Activated CD8-positive, alpha-beta memory T cell treated with anti-CD3 and anti-CD28 coated beads for 1 hour (primary cell): ENCODE measurements at places on chromosomes 3 and 15.

DNA sequence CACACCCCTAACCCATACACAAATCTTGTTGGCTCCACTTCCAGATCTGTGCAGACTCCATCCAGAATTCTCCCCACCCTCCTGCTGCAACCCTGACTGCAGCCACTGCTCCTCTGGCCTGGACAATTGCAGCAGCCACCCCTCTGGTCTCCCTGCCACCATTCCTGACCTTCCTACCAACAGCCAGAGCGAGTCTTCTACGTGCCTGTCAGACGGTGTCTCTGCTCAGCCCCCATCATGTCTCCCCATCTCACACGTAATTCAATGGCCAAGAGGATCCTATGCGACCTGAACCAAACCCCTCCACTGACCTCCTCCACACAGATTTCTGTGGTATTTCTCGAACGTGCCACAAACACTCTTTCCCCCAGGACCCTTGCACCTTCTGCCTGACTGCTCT lies 103.3 kb downstream of the TPRA1 start:
- no peak for DNase-seq

GRCh38 chr15:91915576-91915975 lies 62.1 kb downstream of the SLCO3A1 start:
- no peak for DNase-seq

DNA sequence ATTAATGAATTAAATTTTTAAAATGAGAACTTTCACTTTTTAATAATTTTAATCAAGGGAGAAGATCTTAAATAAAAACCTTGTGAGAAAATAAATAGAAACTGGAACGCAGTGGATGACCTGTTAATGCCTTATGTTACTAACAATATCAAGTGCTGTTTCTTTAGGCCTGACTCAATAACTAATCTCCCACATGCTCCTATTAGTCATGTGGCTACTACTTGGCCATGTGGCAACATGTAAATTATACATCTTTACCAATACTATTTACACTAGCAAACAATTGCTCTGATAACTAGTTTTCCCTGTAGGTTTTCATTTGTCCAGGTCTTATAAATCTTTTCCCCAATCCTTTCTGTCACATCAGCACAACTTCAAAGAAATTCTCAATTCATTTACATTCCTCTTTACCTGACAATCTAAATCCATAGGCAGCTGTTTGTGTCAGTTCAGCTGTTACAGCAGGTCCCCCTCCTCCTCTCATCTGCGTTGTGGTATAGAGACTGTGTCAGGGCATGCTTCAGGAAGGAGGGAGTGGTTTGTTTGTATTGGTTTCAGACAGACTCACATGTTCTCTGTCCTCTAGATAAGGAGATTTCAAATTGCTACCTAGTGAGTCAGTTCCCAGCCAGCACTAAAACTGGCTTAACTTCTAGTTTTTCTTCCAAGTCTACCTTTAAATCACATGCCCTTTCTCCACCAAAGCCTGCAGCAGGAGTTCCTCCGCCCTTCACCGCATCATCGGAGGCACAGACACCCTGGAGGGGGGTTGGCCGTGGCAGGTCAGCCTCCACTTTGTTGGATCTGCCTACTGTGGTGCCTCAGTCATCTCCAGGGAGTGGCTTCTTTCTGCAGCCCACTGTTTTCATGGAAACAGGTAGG lies 11.3 kb upstream of the C3orf52 start:
- no peak for DNase-seq

GRCh38 chr3:184526088-184526433 lies 35.5 kb upstream of the EPHB3 start:
- no peak for DNase-seq

DNA sequence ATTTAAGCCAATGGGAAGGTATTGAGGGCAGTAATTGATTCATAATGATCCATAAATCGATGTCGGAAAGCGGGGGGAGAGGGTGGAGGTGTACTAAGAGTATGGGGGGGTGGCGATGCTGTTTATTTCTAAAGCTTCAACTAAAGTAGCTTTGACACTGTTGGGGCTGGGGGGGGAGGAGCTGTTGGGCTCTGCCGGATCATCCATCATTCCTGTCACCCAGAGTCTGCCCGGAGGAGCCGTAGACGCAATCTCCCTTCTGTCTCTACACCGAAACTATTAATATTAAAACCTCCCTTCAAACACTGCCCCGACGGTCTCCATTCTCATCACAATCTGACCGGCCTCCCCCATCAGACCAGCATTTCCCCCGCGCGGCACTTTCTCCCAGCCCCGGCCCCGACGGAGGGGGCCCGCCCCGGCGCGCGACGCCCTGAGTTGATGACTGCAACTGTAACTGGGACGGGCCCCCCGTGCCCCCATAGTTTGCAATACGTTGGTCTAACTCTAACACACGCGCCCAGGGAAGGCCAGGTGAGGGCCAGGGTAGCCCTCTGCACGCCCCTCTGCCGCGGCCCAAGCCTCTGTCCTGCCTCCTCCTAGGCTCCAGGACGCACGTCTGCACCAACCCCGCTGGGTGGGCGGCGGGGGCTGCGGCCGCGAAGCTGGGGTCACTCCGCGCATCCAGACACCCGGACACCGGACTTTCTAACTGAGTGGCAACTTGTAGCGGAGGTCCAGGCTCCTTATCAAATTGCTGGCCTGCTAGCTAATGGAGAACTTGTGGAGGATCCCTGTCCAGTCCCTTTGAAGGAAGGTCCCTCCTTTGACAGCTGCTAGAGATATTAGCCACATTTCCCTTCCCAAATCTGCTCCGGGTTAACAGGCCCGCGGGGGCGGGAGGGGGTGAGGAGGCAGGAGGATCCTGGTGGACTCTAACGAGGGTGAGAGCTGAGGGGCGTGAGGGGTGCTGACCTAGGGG lies 212.0 kb downstream of the MEIS2 start:
- DNase-seq, result no peak
